ENCODE measurements at places on chromosomes 1 and 21.
A peak's percentile ranks its signal among the peaks of the same experiment; 100 is the strongest.

DNA sequence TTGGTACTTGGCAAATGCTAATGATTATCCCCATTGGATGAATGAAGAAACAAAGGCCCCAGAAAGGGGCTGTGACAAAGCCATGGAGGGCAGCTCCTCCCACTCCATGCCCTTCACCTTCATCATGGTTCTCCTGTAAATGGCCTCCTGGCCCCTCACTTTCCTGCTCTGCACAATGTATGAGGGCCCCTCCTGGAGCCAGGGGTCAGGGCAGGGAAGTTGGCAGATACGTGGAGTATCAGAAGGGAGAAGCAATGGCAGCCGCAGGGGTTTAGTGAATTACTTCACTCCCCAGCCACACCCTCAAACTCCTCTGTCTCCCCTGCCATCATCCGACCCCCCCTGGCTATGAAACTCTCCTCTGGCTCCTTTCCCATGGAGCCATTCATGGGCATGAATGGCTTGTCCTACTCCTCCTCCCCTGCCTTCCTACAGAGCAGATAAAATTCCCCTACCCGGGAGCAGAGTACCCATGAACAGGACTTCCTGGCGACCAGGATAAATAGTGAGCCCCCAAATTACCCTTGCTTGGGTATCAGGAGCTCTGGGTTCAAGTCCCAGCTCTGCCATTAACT, 86.3 kb downstream of the CAMK2N1 start:
- DNase-seq, result no peak

DNA sequence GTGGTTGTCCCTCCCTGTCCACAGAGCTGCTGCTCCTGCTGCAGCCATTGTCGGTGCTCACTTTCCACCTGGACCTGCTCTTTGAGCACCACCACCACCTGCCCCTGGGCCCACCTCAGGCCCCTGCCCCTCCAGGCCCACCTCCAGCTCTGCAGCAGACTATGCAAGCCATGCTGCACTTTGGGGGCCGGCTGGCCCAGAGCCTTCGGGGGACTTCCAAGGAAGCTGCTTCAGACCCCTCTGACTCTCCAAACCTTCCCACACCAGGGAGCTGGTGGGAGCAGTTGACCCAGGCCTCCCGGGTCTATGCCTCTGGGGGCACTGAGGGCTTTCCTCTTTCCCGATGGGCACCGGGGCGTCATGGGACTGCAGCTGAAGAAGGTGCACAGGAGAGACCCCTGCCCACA, 5.9 kb downstream of the RUSC1 start:
- no peak for DNase-seq

- no peak for DNase-seq
Observed at GRCh38 chr1:116288201-116288598, 84.8 kb upstream of the ATP1A1 start.

DNA sequence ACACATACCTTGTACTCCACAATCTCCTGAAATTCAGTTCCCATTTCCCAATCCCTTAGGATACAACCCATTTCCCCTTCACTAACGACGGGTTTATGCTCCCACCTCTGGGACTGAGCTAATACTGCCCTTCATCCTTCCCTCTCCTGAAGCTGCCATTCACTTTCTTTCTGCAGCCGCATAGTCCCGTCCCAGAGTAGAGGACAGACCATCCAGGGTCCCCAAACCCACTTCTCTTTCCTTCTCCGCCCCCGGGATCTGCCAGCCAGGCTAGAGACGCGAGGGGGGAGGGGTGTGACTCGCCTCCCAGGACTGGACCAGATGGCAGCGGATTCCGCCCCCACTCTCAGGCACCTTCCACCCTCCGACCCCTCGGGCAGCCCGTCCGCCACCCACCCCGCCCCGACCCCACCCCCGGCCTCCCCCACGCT, 679 bp downstream of the ABL2 start:
- DNase-seq, result peak; percentile 29

GRCh38 chr1:97433094-97433823, 487.6 kb downstream of the DPYD start:
- DNase-seq, result peak; percentile 92

GRCh38 chr1:68551459-68551858, 54.6 kb upstream of the DEPDC1 start:
- no peak for DNase-seq

GRCh38 chr1:170619241-170620028, 44.5 kb upstream of the PRRX1 start:
- DNase-seq, result peak; percentile 79

DNA sequence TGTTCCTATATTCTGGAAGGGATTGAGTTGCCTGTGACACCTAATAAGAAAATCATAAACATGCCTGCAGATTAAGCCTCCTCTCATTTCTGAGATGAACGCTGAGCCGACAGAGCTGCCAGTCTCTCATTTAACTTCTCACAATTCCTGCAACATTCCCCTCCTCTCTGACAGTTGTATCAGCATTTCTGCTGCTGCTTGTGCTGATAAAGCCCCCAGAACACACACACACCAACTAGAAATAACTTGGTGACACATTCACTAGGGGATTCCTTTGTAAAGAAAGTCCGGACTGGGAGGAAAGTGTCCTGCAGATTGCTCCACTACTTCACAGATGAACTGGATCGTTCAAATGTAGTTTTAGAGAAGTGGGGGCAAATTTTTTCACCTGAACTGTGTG, 437.3 kb downstream of the PLA2G4A start:
- DNase-seq, result no peak

GRCh38 chr1:89842567-89843272, 21.9 kb downstream of the LRRC8D start:
- no peak for DNase-seq

Measured in fibroblast of skin of right quadriceps (primary cell).